ENCODE measurements at places on chromosomes 2 and 18.

GRCh38 chr2:41222593-41222992, 770.7 kb upstream of the SLC8A1 start:
- no peak for DNase-seq

GRCh38 chr18:44195394-44196140, 485.1 kb upstream of the SETBP1 start:
- no peak for DNase-seq

DNA sequence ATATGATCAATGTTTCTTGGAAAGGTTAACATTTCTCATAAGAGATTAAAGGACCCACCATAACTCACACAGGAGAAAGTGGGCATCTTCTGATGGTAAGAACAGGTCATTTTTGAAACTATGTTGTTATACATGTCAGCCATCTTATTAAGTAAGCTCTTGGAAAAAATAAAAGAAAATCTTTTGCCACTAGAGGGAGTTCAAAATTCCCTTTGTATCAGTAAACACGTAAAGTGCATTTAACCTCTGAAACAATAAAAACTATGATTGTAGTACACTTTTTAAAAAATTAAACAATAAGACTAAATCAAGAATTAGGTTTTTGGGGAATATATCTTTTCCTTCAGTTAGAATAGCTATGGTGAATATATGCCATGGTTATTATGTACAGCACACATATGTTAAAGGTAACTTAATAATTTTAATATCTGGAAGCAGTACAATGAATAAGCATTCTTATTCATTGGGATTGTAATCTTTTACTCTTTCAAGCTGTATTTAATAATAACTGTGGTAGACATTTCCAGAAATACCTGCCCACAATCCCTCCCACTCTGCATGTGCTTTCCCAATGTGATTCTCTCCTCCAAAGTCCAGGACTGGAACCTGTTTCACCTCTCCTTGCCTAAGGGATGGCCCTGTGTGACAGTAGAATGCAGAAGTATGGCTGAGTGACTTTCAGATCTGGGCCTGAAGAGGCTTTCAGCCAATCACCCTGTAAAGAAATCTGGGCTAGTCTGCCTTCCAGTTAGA, 64.2 kb downstream of the RBMS1 start:
- peak; percentile 71 for DNase-seq

- no peak for DNase-seq
These were observed 79.8 kb downstream of the C1D start for GRCh38 chr2:67982956-67983355.

DNA sequence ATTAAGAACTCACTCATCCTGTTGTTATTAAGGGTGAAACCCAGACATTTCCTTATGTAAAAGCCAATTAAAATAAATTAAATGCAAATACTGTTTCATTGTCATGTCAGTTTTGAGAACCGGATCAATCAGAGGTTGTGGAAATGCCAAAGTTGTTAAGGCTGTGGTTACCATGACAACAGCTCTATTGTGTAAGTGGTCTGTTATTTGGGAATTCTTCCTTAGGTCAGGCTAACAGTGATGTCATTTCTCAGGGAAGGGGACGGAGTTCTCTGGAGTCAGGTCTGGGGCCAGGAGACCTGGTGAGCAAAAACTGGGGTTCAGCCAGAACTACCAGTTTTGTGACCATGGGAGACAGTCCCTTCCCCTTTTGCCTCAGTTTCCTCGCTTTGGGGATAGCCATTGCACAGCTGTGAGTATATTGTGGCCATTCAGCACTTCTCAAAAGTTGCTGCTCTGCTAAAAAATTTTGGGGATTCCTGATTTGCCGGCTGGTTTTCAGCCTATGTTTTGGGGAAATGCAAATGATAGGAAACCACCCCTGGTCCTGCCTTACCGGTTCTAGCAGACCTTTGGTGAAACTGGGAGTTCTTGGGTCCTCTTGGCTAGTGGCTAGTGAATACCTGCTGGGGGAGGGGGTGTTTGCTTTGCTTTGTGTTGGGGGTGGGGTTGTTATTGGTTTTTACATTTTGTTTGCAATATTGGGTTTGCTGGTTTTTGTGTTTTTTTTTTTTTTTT, 21.6 kb downstream of the HPCAL1 start:
- no peak for DNase-seq

GRCh38 chr18:45889419-45890064, 64.1 kb downstream of the SIGLEC15 start:
- DNase-seq = no peak

GRCh38 chr2:172578054-172578453, 22.2 kb downstream of the PDK1 start:
- no peak for DNase-seq

DNA sequence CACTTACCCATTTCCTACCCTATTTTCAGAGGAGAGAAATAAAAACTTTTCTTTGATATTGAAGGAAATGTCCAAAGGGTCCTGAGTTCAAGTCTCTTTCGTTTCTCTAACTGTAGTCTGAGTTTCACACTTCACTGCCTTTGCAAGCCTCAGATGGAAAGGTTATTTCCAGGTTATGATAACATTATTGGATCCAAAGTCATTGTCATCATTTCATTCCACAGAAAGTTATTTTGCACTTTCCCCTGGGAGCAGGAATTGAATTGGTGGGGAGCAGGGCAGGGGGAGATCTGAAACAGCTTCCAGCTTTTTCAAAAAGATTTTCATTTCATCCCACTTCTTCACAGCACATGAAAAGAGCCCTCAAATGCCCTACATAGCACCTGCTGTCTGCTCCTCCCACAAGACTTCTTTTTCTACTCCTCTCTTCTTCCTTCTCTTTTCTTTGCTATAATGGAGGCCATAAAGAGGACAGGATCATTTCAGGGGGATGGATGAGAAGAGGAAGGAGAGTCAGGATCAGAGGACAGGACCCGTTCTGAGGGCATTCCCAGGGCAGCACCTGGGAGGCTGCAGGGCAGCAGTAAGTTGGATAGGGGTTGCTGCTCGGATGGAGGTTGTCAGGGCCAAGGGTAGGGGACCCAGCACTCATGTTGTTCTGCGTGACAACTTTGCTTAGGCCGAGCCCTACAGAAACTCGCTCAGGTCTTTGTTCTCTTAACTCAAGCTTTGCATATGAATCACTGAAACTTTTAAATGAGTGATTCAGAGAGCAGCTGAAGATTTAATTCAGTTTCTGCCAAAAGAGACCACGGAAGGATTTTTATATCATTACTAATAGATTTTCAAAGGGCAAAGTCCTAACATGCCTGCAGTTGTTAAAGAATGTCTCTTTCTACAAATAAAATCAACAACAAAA, 11.4 kb upstream of the GALNT5 start:
- no peak for DNase-seq

DNA sequence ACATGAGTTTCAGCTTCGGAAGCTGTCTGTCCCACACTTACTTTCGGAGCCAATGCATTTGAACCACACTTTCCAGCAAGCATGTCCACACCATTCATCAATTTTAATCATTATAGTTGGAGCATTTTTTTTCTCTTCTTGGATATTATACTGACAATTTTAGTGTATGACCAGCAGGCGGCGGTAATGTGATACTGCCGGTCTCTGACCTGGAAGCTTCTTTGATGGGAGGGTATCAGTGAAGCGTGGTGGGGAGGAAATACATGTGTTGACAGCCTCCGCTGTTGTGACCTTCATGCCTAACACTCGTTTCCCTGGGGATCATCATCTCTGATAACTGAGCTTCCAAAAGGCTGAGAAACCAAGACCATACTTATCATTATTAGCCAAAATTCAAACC, 231.7 kb downstream of the GBX2 start:
- DNase-seq = no peak

DNA sequence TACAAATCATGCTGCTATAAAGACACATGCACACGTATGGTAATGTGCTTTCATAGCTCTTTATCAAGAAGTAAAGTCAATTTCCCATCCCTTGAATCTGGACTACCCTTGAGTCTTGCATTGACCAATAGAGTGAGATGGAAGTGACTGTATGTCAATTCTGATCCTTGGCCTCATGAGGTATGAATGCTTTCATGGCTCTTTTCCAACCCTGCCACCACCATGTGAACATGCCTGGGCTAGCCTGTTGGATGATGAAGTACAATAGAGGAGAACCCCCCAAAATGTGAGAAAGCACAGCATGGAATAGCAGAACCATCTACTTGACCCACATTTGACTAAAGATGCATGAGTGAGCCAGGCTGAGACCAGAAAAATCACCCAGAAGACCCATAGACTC, 237.0 kb downstream of the NYAP2 start:
- DNase-seq = no peak

GRCh38 chr2:233387225-233387624, 32.9 kb downstream of the DGKD start:
- DNase-seq = no peak

DNA sequence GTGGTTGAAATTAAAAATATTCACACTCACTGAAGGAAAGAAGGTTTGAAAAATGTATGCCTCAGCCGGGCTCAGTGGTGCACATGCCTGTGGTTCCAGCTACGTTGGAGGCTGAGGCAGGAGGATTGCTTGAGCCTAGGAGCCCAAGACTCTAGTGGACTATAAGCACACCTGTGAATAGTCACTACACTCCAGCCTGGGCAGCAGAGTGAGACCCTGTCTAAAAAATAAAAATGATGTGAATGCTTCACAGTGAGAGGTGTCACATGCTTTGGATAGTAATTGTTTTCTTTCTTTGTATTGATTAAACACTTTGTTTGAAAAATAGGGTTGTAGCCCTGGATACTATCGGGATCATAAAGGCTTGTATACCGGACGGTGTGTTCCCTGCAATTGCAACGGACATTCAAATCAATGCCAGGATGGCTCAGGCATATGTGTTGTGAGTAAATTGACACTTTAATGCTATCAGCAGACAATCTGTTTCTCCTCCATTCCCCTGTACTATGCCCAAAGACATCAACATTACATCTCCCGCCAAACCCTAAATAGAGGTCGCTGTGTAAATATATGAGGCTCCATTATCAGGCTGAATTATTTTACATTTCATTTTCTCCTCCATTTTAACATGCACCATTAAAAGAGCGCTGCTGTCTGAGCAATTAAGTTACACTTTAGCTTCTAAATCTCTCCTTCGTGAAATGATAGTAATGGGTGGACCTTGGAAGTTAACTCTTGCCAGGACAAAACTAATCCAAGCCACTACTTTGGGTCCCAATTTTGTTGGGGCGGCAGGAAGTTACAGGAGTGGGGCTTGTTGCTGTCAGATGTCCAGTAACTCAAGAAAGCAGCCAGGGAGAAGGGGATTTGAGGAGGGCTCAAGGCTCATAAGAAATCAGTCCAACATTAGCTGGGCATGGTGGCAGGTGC, 138.3 kb upstream of the TTC39C start:
- DNase-seq = no peak

GRCh38 chr18:74936343-74936742, 272.6 kb downstream of the PTGR3 start:
- DNase-seq = no peak

DNA sequence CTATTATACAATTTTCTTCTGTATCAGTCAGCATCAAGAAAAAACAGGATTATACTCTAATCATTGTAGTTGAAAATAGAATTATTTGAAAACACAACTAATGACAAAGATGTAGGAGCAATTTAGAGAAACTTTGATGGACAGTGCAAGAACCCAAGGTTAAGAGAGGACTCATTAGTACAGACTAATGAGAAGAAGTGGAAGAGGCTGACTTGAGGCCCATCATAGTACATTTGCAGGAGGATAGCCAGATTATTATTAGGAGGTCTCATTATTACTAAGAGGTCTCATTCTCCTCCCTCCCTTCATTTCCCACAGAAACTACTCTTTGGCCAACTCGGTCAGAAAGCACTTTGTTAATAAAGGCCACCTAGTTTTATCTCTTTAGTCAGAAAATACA, 1983.0 kb downstream of the SUCLG1 start:
- no peak for DNase-seq

GRCh38 chr2:63658176-63658968, 69.6 kb downstream of the MDH1 start:
- no peak for DNase-seq

DNA sequence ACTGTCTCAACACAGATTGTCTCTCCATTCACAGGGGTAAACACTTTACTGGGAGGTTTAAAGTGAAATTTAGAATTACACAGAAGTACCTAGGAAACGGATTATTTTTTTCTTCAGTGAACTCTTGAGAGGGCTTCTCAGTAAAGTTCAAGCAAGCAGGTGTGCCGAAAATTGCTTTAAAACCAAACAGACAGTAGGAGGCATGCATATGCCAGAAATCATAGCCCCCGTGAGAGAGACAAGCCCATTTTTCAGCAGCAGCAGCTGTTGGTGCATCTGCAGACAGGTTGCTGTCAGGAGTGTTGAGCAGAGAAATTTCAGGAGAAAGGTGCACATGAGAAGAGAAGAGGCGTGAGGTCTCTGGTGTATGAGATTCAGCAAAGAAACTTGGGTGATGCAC, 2115.5 kb upstream of the CELF4 start:
- DNase-seq = no peak

DNA sequence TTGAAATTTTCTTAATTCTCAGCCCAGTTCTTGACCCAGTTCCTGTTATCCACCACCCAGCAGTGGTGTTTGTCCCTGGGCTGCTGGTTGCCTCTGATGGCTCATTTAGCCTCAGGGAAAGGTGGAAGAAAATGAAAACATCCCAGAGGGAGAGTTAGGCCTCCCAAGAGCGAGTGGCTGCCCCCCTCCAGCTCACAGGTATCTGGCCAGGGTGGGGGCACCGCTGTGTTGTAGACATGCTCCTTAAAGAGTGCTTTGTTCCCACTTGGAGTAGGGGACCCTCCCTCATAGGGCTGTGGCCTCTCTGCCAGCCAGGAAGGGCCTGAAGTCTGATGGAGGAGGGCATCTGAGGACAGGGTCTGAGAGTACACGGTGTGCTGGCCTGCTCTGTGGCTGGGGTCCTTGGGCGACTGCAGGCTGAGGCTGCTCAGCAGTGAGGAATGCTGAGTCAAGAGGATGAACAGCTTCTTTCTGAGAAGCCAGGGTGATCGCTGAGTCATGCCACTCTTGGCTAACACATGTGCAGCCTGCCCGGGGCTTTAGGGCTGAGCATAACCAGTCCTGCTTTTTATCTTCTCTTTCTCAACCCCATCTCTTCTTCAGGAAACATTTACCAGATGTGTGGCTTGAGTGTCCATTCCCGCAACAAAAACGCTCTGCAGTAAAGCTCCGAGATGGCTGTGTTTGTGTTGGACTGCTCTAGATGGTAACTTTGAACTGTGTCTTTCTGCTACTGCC, 72.3 kb downstream of the IL1R2 start:
- peak; percentile 24 for DNase-seq

GRCh38 chr2:191174442-191174841, 23.6 kb upstream of the STAT4 start:
- DNase-seq = no peak

DNA sequence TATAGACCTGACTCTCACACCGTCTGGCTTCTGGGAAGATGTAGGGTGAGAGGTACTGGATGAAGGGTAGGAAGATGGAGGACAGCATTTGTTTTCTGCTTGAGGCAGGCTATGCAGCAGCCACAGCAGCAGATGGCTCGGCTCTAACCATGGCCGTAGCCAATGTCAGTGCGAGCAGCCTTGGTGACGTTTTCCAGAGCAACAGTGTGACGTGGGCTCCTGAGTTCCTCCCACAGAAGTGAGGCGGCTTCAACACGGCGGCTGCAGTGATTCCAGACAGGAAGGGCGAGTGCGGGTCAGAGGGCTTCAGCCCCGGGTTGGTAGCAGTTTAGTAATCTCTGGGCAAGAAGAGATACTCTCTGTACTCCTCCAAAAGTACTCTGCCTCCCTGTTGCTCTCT, 133.0 kb upstream of the MYT1L start:
- no peak for DNase-seq

Data from hippocampal formation (tissue), 2 donors.